ENCODE measurements at places on chromosomes 11 and 22. TPM values are rescaled to one million over a fixed set of nuclear protein-coding genes. Genes with fewer than 3 reads are reported as not detected.
A peak's percentile ranks its signal among the peaks of the same experiment; 100 is the strongest.

Gene CATSPER1
- total RNA-seq = not detected

Gene LSP1
- total RNA-seq = 668 TPM

Gene ANO1
- not detected for total RNA-seq

Gene ACP2
- 31.7 TPM for total RNA-seq

DNA sequence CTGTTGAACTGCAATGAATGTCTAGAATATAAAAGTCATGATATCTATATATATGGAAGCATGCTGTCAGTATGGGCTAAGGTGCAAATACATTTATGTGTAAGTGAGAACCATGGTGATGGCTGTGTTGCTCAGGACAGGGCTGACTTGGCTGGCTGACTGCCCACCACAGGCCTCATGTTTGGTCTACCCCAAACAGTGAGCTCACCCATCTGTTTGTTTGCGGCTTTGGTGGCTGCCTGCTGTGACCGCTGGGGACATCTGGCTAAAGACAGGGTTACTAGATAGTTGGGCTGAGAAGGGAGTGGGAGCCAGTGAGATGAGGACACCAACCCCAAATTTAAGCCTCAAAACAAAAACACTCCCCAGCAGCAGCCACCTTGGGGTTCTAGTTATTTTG, 6.3 kb downstream of the CD44 start:
- peaks cover 84% of the 10 kb centered on the region for H3K4me1 ChIP-seq
- H3K27me3 ChIP-seq = no peaks in the 10 kb centered on the region
- no peak for DNase-seq
- peaks cover 88% of the 10 kb centered on the region for H3K36me3 ChIP-seq
- H3K27ac ChIP-seq = peak overlapping the region; percentile 86

Gene GDPD4
- total RNA-seq = not detected

DNA sequence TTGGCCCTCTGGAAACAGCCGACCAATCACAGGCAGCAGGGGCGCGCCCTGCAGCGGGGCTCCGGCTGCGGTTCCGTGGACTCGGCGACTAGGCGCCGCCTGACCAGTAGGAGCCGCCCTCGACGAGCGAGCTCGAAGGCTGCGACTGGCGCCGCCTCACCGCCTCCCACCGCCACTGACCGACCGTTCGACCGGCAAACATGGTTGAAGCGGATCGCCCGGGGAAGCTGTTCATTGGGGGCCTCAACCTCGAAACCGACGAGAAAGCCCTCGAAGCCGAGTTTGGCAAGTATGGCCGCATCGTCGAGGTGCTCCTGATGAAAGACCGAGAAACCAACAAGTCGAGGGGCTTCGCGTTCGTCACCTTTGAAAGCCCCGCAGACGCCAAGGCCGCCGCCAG, at the start of gene RBMXL2:
Gene RBMXL2 (plus strand): TSS at position 78 of the 400 bp plus-strand sequence. CDS start 123 bp downstream, at position 201.
- no peaks in the 10 kb centered on the region for H3K4me1 ChIP-seq
- peaks cover 17% of the 10 kb centered on the region for H3K27me3 ChIP-seq
- no peaks in the 10 kb centered on the region for H3K36me3 ChIP-seq
- no peak within 1 kb of the TSS for H3K4me3 ChIP-seq
- no peak within 1 kb of the TSS for H3K27ac ChIP-seq

GRCh38 chr11:65685981-65686380, 23.3 kb upstream of the RELA start:
- no peak overlapping the region for H3K27ac ChIP-seq
- no peaks in the 10 kb centered on the region for H3K4me1 ChIP-seq
- H3K27me3 ChIP-seq = peaks cover 6% of the 10 kb centered on the region
- H3K36me3 ChIP-seq = no peaks in the 10 kb centered on the region

- H3K4me3 ChIP-seq = no peak overlapping the region
- DNase-seq = no peak
- H3K27me3 ChIP-seq = peaks cover 21% of the 10 kb centered on the region
- no peaks in the 10 kb centered on the region for H3K4me1 ChIP-seq
- no peaks in the 10 kb centered on the region for H3K36me3 ChIP-seq
Measured at GRCh38 chr11:57610170-57610569, 12.7 kb downstream of the SERPING1 start.

DNA sequence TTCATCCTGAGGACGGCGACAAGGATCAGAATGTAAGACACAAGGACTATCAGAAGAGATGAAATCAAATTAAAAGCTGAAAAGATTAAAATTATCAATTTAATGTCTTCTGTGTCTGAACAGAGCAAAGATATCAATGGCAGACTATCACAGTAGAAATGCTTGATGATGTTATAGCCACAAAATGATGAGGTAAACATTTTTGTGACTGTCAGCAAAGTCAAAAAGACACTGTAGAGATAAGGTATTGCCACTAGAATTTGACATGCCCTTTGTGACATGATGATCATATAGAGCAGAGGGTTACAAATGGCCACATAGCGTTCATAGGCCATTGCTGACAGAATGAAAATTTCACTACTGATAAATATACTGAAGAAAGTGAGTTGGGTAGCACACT, 12.2 kb downstream of the OR5J2 start:
- no peak overlapping the region for H3K27ac ChIP-seq
- H3K4me1 ChIP-seq = no peaks in the 10 kb centered on the region
- DNase-seq = no peak
- H3K27me3 ChIP-seq = no peaks in the 10 kb centered on the region
- H3K36me3 ChIP-seq = no peaks in the 10 kb centered on the region

GRCh38 chr22:47201186-47201995, 438.9 kb downstream of the TBC1D22A start:
- no peak overlapping the region for H3K4me3 ChIP-seq
- no peaks in the 10 kb centered on the region for H3K4me1 ChIP-seq
- H3K27ac ChIP-seq = no peak overlapping the region
- H3K27me3 ChIP-seq = no peaks in the 10 kb centered on the region

GRCh38 chr11:60194511-60194910, 11.6 kb upstream of the MS4A6A start:
- H3K4me3 ChIP-seq = no peak overlapping the region
- no peaks in the 10 kb centered on the region for H3K36me3 ChIP-seq
- no peak for DNase-seq
- no peak overlapping the region for H3K27ac ChIP-seq
- H3K27me3 ChIP-seq = peaks cover 12% of the 10 kb centered on the region

DNA sequence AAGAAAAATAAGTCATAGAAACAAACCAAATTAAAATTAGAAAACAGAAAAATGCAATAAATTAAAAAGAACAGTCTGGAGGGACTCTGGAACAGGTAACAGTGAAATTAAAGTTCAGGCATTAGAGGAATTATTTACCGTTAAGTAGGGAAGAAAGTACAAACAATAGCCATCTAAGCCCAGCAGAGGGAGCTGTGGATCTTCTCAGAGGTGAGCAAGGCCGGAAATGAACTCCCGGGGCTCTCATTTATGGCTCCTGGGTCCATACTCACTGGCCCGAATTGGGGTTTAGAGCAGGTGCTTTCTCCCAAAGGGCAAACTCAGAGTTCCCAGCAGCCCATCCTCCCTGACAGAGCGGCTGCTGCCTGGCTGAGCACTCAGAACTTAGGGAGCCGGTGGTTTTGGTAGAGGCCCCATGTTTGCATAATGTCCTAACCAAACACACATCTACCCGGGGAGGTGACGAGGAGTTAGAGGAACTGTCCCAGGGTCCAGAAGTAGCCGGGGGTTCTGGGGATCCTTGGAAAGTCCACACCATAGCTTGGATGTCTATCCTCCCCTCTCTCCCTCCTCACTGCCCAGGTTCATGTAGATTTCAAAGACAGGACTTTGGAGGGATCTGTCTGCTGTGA, 87.8 kb upstream of the VPREB1 start:
- H3K27ac ChIP-seq = no peak overlapping the region
- no peaks in the 10 kb centered on the region for H3K36me3 ChIP-seq
- DNase-seq = peak; percentile 83
- H3K4me3 ChIP-seq = no peak overlapping the region

DNA sequence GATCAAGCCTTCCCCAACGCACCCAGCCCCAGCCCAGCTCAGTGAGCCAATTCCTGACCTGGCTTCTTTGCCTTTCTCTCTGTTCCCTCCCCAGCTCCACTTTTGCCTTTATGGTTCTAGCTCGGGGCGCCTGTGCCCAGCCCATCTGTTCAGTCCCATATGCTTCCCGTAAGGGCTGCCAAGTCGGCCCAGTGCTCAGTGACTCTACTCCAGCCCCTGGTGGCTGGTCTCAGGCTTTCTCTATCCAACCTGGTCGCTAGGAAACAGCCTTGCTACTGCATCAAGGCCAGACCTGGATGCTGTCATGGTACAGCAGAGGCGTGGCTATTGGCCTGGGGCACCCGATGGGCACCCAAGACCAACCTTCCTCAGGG, 178.0 kb downstream of the DSCAML1 start:
- no peak overlapping the region for H3K27ac ChIP-seq
- H3K4me1 ChIP-seq = no peaks in the 10 kb centered on the region
- DNase-seq = no peak
- no peaks in the 10 kb centered on the region for H3K36me3 ChIP-seq

- no peak within 1 kb of the TSS for H3K27ac ChIP-seq
- H3K36me3 ChIP-seq = no peaks in the 10 kb centered on the region
- no peak for DNase-seq
- peaks cover 42% of the 10 kb centered on the region for H3K27me3 ChIP-seq
- H3K4me3 ChIP-seq = no peak within 1 kb of the TSS
Measured at GRCh38 chr22:29205594-29206371, at the start of gene EMID1. EMID1 (plus strand) TSS chr22:29205896; CDS start chr22:29206039, 143 bp downstream.
